Left ventricle myocardium superior (tissue), 1 donor: ENCODE measurements at places on chromosomes 7 and 10.
A peak's percentile ranks its signal among the peaks of the same experiment; 100 is the strongest.

- no peak for DNase-seq
Measured at GRCh38 chr7:9082203-9082602, 648.8 kb downstream of the NXPH1 start.

DNA sequence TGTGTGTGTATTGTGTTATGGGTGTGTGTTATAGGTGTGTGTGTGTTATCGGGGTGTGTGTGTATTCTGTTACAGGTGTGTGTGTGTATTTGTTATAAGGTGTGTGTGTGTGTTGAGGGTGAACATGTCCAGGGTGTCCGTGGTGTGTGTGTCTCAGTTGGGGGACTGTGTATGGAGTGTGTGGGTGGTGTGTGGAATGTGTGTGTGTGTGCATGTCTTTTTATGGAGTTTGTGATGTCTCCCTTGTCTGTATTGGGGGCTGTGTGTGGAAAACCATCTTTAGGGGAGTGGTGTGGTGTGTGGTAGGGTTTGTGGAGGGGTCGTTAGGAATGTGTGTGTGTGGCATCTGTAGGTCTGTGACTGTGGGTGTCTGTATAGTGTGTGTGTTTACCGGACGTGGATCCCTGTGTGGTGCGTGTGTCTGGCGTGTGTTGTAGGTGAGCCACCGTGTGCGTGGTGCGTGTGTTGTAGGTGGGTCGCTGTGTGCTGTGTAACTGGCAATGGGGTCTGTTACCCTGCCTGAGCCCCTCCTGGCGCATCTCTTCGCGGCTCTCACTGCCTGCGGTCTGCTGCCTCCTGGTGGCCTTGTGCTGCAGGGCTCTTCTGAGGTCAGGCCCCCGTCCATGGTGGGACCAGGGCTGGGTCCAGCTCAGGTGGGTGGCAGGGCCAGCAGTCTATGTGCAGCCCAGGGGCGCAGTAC is 61.7 kb downstream of the PALD1 start:
- peak; percentile 65 for DNase-seq

DNA sequence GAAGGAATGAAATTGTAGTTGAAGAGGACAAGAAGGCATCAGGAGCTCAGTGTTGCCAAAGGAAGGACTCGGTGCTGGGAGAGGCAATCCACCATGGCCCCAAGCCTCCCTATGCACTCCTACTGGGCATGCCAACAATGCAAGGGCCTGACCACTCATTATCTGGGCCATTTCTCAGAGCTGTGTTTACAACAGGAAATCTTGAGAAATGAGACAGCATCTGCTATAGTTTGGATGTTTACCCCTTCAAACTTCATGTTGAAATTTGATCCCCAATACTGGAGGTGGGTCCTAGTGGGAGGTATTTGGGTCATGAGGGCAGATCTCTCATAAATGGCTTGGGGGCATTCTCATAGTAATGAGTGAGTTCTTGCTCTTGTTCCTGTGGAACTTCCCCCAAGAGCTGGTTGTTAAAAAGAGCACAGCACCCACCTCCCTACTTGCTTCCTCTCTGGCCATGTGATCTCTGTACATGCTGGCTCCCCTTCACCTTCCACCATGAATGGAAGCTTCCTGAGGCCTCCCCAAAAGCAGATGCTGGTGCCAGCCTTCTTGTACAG is 50.8 kb upstream of the AOAH start:
- DNase-seq, result no peak

GRCh38 chr10:60162631-60163030 is 227.0 kb downstream of the ANK3 start:
- DNase-seq, result no peak

GRCh38 chr7:107799647-107800264 is 3.3 kb downstream of the SLC26A3 start:
- no peak for DNase-seq
